ENCODE measurements at places on chromosomes 6 and 20. TPM values are rescaled to one million over a fixed set of nuclear protein-coding genes. Genes with fewer than 3 reads are reported as not detected.

Gene SNX9
- total RNA-seq, result 25.0 TPM

- peak; percentile 77 for DNase-seq
- H3K27ac ChIP-seq, result no peak overlapping the region
- H3K4me1 ChIP-seq, result no peaks in the 10 kb centered on the region
- H3K27me3 ChIP-seq, result no peaks in the 10 kb centered on the region
- H3K36me3 ChIP-seq, result no peaks in the 10 kb centered on the region
These were observed 18.0 kb upstream of the PACSIN1 start for GRCh38 chr6:34447910-34448309.

- H3K27ac ChIP-seq, result no peak overlapping the region
- no peak overlapping the region for H3K4me3 ChIP-seq
- H3K36me3 ChIP-seq, result no peaks in the 10 kb centered on the region
- DNase-seq, result no peak
These were observed 15.8 kb upstream of the RNF182 start for GRCh38 chr6:13908955-13909381.

DNA sequence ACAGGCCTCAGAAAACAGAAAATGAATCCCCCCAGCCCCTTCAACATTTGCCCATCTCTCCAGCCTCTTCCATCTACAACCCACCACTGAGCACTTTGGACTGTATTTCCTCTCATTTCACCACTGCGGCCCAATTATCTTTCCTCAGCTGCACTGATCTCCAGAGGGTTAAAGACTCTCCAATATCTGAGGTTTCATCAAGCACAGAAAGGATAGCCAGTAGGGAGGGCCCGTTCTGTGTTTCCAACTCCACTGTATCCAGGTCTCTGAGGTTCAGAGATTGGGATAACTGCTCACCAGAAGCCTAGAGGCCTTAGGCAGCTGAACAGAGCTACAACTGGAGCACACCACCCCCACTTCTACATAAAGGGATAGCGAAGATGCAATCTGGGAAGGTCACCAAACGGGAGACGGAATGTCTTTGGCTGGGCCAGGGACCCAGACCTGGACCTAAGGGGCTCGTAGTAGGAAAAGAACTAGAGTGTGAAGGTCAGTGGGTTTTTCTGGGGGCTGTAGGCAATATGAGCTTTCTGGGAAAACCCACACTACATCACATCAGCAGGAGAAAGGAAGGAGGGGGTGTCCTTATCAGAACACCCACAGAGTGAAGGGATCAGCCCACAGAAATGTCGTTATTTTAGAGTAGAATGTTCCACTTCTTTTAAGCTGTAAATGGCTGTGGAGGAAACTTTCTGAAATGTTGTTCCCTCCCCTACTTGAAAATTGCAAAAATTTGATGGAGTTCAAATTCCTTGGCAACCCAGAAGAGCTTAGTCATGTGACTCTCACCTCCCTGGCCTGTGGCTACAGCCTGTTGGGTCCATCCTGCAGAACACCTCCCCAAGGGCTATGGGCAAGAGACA, 7.3 kb downstream of the KCNK5 start:
- H3K4me3 ChIP-seq, result no peak overlapping the region
- peaks cover 74% of the 10 kb centered on the region for H3K4me1 ChIP-seq
- no peak for DNase-seq
- no peaks in the 10 kb centered on the region for H3K36me3 ChIP-seq
- peak overlapping the region; percentile 36 for H3K27ac ChIP-seq

GRCh38 chr6:63624091-63624490, 11.5 kb upstream of the PHF3 start:
- no peaks in the 10 kb centered on the region for H3K4me1 ChIP-seq
- no peaks in the 10 kb centered on the region for H3K36me3 ChIP-seq
- H3K4me3 ChIP-seq, result no peak overlapping the region
- H3K27me3 ChIP-seq, result no peaks in the 10 kb centered on the region
- DNase-seq, result no peak

DNA sequence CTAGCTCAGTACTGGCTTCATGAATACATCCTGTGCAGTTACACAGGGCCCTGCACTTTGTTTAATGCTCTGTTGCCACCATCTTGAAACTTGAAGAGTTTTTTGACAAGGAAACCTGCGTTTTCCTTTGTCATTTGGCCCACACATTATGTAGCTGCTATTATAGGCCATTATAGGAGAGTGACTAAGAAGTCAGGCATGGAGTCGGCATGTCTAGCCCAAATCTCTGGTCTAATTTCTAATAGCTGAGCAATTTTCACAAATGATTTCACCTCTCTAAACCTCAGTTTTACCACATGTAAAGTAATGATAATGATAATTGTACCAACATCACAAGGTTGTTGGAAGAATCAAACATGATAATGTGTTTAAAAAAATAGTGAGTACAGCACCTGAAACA, 67.1 kb upstream of the MYLIP start:
- H3K27ac ChIP-seq, result no peak overlapping the region
- no peaks in the 10 kb centered on the region for H3K27me3 ChIP-seq
- H3K36me3 ChIP-seq, result no peaks in the 10 kb centered on the region
- H3K4me1 ChIP-seq, result no peaks in the 10 kb centered on the region

DNA sequence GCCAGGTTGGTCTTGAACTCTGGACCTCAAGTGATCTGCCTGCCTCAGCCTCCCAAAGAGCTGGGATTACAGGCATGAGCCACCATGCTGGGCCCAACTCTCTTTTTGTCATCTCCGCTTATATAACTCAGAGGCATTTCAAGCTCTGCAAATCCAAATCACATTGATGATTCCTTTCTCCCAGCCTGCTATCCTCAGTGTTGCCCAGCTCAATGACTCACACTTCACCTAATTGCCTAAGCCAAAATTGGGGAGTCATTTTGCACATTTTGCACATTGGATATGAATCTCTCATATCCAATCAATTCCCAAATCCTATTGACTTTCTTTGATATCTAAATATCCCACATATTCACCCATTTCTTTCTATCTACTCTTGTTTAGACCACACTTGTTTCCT, 3.9 kb downstream of the UTRN start:
- peaks cover 16% of the 10 kb centered on the region for H3K4me1 ChIP-seq
- no peak overlapping the region for H3K4me3 ChIP-seq
- peaks cover 22% of the 10 kb centered on the region for H3K36me3 ChIP-seq
- H3K27me3 ChIP-seq, result no peaks in the 10 kb centered on the region

GRCh38 chr6:159042003-159042825, 2.6 kb downstream of the TAGAP start:
- H3K36me3 ChIP-seq, result peaks cover 23% of the 10 kb centered on the region
- peak overlapping the region; percentile 77 for H3K27ac ChIP-seq
- H3K4me3 ChIP-seq, result peak overlapping the region; percentile 49
- H3K4me1 ChIP-seq, result peaks cover 29% of the 10 kb centered on the region

DNA sequence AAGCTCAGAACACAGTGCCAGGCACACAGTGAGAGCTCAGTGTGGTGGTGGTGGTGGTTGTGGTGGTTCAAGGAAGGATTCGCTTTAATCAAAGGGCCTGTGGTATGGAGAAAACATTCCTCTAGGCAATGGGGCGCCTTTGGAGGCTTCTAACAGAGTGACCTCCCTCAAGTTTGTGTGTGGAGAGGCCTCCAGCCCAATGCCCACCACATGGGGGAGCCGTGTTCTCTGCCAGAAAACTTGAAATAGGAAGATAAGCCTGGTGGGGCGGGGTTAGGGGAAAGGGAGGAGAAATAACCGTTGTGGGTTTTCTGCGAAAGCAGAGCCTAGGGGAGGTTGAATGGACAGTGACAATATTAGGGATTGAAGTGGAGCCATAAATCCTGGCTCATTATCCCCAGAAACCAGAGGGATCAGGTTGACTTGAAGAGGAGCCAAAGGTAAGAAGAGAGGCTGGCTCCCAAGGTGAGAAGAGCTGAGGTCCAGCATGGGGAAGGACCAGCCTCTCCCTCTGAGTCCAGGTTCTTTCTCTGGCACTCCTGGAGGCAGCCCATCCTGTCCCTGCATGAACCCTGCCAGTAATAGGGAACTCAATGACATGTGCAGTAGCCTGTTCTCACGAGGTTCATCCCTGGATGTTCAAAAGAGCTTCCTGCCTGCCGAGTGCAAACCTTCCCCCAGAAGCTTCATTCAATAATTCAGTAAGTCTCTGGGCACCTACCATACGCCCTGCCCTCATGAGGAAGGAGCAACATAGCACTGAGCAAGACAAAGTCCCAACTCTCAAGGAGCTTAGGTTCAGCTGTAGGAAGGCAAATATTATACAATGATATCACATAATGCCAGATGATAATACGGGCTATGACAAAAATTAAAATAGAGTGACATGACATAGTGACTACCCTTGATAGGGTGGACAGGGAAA, 51.4 kb downstream of the TGM2 start:
- no peaks in the 10 kb centered on the region for H3K27me3 ChIP-seq
- DNase-seq, result no peak
- peaks cover 19% of the 10 kb centered on the region for H3K4me1 ChIP-seq
- H3K4me3 ChIP-seq, result no peak overlapping the region
- H3K27ac ChIP-seq, result no peak overlapping the region
